ENCODE measurements at places on chromosomes 6 and 20.

- DNase-seq: no peak
These were observed 132.9 kb upstream of the MCHR2 start for GRCh38 chr6:100126790-100127484.

GRCh38 chr20:63057171-63058117 lies 50.7 kb upstream of the BHLHE23 start:
- no peak for DNase-seq

DNA sequence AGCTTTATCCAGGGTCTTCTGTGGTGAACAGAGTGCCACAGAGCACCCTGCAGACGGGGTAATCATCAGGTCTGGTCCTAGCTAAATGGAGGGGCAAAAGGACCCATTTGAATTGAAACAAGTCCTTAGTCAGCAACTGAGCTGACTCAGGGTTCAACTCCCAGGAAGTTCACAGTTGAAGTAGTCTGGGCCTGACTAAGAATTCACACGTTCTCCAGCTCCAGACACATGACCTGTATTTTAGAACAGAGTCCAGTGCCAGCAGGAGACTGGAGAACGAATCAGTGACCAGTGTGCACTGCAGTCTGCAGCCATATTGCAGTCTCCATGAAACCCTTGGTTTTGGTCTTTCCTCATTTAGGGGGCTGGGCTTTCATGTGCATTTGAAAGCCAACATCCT lies 85.2 kb downstream of the ELOVL4 start:
- DNase-seq: no peak

DNA sequence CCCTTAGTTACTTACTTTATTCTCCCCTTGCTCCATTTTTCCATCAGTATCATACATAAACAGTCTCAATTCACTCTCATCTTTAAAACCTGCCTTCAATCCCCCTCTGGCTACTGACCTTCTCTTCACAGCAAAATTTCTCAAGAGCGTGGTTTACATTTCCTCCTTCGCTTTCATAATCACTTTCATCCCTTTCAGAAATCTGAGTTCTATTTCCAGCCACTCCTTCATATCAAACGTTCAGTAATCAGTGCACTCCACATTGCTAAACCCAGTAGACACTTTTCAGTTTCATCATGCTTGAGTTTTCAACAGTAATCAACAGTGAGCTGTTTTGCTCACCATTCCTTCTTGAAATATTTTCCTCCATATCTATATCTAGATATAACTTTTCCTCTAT lies 176.7 kb upstream of the HSF2 start:
- no peak for DNase-seq

DNA sequence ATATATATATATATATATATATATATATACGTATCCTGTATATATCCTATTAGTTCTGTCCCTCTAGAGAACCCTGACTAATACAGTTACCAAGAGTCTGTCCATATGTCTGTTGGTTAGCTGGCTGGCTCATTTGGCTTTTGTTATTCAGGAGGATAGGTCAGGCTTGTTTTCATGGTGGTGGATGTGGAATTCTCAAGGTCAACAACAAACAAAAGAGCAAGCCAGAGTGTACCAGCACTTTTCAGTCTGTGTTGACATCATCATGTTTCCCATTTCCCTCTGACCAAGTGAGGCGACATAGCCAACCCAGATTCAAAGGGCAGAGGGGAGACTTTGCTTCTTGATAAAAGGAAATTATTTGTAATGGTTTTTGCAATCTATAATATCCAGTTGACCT lies 88.5 kb upstream of the PTCHD4 start:
- no peak for DNase-seq

DNA sequence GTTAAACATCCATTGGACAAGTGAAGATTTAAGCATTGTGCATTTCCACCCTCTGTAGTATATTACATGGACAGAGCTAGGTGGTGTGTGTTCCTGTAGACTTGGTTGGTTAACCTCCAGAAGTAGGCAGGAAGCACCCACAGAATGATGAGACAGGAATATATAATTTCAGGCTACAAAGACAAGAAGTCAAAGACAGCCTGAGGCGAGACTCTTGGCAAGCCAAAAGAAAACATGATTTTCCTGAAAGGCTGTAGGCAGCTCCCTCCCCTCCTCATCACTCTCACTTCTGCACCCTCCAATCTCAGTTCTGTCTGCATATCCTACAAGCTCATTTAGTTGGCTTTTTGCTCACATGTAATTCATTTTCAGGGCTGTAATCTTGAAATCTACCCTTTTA lies 110.0 kb upstream of the SLC35B3 start:
- no peak for DNase-seq

DNA sequence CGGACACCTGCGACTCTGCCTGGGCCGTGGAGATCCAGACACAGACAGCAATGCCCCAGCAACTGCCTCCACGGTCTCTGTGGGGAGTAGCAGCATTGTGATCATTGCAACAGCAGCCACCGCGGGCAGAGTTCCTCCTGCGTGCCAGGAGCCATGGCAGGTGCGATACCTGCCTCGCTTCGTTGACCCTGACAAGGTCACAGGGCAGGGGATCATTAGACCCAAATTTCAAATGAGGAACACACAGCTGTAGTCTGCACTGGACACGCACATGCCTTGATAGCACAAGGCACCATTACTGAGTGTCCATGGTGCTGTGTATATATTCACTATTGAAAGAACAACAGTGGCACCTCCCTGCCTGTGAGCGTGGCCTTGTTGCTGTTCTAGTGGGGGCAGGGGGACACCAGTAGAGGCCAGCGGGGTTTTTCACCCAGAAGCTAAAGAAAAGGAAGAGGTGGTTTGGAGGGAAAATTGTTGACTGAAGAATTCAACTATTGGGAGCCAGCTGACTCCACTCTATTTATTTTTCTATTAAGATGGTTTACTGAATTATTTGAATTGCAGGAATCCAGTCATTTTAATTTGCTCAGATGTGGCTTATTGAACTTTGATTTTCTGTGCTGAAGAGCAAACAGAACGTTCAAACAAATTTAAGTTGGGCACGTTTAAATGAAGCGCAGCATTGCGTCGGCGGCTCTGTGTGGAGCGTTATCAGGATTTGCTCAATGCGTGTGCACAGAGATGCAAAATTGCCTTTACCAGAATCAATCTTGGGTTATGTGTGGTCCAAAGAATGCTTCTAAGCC lies 60.2 kb upstream of the RPS6KA2 start:
- DNase-seq: no peak

Measured in NCI-H446 treated with DMSO at 0.1 percent for 48 hours (cell line).